ENCODE measurements at places on chromosomes 16 and 17.

DNA sequence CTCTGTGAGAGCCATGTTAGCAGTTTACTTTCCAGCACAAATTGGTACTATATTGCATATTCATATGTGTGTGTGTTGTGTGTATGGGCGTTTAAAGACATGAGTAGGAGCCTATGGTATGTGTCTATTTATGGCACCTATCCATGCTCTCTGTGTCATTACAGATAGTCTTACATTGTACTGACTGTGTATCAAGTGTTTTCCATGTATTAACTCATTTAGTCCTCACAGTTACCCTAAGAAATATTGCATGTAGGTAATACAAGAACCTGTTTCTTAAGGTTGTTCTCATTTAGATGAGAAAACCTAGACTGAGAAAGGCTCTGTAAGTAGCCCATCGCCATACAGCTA, 1.6 kb downstream of the ALG1 start:
- no peaks in the 10 kb centered on the region for H3K27me3 ChIP-seq
- no peak overlapping the region for H3K4me3 ChIP-seq
- no peak for DNase-seq
- H3K36me3 ChIP-seq = peaks cover 35% of the 10 kb centered on the region

DNA sequence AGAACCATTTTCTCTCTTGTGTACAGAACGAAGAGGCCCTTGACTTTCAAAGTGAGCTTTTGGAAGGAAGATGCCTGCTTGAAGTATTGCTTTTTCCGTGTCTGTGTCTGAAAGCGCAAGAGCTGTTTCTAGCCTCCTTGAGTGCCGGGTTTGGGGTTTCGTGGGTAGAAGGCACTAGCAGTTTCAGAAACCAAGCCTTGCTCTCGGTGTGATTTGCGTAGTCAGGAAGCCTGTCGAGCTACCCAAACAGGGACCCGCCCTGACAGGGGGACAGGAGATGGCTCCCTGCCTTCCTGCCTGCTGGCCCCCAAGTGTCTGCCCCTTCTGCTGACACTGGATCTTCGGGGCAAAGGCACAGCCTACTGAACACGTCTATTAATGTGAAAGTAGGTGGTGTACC, 322.0 kb downstream of the MAF start:
- H3K27ac ChIP-seq = no peak overlapping the region
- DNase-seq = no peak
- no peak overlapping the region for H3K4me3 ChIP-seq
- no peaks in the 10 kb centered on the region for H3K27me3 ChIP-seq

DNA sequence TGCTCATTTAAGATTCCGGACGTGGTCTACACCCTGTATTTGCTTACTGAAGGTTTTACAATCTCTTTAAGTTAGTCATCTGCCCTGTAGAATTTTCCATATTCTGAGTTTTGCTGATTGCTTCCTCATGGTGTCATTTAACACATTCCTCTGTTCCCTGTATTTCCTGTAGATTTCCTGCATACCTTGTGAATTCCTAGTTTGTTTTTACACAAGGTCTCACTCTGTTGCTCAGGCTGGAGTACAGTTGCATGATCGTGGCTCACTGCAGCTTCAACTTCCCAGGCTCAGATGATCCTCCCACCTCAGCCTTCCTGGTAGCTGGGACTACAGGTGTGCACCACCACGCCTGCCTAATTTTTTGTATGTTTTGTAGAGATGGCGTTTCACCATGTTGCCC, 66.8 kb downstream of the CMIP start:
- no peaks in the 10 kb centered on the region for H3K27me3 ChIP-seq
- peaks cover 26% of the 10 kb centered on the region for H3K4me1 ChIP-seq
- H3K36me3 ChIP-seq = no peaks in the 10 kb centered on the region
- no peak overlapping the region for H3K4me3 ChIP-seq

- H3K4me3 ChIP-seq = no peak overlapping the region
- no peak overlapping the region for H3K27ac ChIP-seq
- no peak for DNase-seq
Observed at GRCh38 chr17:37116671-37117185, 168.0 kb downstream of the AATF start.

GRCh38 chr17:81049973-81050551, 15.1 kb downstream of the BAIAP2 start:
- H3K4me3 ChIP-seq = peak overlapping the region; percentile 21
- H3K36me3 ChIP-seq = peaks cover 19% of the 10 kb centered on the region
- no peaks in the 10 kb centered on the region for H3K27me3 ChIP-seq
- peak; percentile 91 for DNase-seq
- peak overlapping the region; percentile 86 for H3K27ac ChIP-seq

GRCh38 chr16:74101379-74102137, 195.1 kb upstream of the PSMD7 start:
- no peak overlapping the region for H3K27ac ChIP-seq
- H3K27me3 ChIP-seq = no peaks in the 10 kb centered on the region
- H3K4me3 ChIP-seq = no peak overlapping the region

- H3K36me3 ChIP-seq = peaks cover 10% of the 10 kb centered on the region
- no peak for DNase-seq
- H3K4me1 ChIP-seq = peaks cover 16% of the 10 kb centered on the region
- H3K4me3 ChIP-seq = no peak overlapping the region
Observed at GRCh38 chr16:88378836-88379693, 3.7 kb upstream of the ZNF469 start.

DNA sequence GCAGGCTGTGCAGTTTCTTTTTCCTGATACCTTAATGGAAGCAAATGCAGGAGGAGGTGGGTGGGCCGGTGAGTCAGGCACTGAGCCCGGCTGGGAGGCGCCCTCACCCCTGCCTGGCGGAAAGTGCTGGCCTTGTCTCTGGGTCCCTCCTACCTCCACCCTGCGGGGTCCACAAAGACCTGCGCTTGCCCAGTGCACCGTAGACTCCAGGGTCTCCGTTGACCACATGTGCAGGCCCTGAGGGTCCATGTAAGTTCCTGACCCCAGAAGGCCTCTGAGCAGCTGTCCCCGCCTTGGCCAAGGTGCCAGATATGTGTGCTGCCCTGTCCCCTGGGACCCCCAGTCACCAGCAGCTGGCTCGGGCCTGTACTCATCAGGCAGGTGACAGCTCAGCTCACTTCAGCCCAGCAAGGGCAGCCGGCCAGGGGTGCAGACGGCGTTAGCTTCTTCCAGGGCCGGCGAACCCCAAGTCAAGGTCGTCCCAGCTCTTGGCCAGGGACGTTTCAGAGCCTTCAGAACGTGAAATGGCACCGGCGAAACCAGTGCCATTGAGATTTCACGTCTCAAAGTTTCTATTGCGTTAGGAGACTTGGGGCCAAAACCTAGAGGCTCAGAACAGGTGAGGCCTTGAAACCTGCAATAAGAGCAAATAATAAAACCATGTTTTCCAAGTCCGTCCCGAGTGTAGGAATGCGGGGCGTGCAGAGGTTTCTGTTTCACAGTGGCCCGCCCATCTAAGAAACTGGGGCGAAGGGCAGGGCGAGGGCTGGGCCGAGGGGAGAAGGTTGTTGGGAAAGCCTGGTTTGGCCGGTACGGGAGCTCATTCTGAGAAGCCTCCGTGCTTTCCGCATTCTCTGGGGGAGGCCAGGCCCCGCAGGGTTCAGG, 12.1 kb downstream of the METRNL start:
- no peaks in the 10 kb centered on the region for H3K27me3 ChIP-seq
- H3K27ac ChIP-seq = no peak overlapping the region
- H3K4me1 ChIP-seq = peaks cover 11% of the 10 kb centered on the region
- peaks cover 89% of the 10 kb centered on the region for H3K36me3 ChIP-seq

DNA sequence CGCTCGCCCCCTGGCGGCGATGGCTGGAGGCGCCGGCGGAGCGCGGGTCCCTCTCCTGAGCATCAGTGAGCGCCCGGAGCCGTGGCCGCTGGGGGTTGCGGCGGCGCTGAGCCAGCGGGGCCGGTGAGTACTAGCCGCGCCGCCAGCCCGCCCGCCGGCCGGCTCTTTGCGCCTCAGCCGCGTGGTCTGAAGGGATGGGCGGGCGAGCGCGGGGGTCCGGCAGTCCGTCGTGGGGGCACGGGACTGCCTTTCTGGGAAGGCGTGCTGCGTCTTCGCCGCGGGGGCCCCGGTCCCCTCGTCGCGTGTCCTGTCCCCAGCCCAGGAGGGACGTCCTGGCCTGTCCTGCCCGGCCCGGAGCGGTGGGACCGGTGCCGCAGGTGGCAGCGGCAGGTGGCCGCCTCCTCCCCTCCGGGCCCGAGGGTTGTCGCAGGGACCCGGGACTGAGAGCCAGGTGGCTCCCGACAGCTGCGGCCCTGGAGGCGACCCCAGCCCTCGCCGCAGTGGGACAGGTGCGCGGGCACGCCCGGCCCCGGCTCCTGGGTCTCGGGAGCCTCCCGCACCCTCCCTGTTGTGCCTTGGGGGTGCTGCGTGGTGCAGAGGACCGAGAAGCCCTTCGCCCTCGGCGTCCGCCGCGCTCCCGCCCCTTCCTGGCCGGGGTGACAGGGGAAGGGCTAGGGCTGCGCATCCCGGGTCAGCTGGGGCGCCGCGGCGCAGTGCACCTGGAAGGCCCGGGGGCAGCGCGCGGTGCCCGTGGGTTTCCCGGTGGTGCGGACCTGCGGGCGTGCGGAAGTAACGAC, at the start of gene SPECC1:
SPECC1 (plus strand) TSS at position 58 of the 797 bp plus-strand sequence. CDS start 87,293 bp downstream, outside the sequence.
- peaks cover 50% of the 10 kb centered on the region for H3K27me3 ChIP-seq
- peak; percentile 78 for DNase-seq
- no peak within 1 kb of the TSS for H3K27ac ChIP-seq
- no peaks in the 10 kb centered on the region for H3K36me3 ChIP-seq
- H3K4me1 ChIP-seq = peaks cover 18% of the 10 kb centered on the region

DNA sequence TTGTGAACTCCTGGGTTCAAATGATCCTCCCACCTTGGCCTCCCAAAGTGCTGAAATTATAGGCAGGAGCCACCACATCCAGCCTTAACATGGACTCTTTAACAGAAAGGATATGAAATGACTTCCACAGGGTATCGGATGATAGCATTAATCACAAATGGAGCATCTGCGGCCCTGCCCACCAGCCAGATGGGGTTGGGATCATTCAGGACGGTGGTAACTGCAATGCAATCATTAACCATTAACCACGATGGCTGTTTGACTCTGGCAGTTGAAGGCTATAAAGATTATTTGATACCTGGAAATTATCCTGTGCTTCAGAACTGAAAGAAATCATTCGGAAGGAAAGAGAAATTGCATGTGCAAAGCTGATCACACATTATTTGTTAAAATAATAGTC, 5.3 kb upstream of the CHST5 start:
- H3K27ac ChIP-seq = no peak overlapping the region
- H3K27me3 ChIP-seq = no peaks in the 10 kb centered on the region
- no peak overlapping the region for H3K4me3 ChIP-seq
- DNase-seq = no peak
- H3K4me1 ChIP-seq = no peaks in the 10 kb centered on the region

- H3K4me1 ChIP-seq = no peaks in the 10 kb centered on the region
- H3K27ac ChIP-seq = no peak overlapping the region
- H3K36me3 ChIP-seq = peaks cover 28% of the 10 kb centered on the region
- H3K4me3 ChIP-seq = no peak overlapping the region
- DNase-seq = no peak
- H3K27me3 ChIP-seq = no peaks in the 10 kb centered on the region
Observed at GRCh38 chr16:23394141-23394831, 58.7 kb downstream of the COG7 start.

DNA sequence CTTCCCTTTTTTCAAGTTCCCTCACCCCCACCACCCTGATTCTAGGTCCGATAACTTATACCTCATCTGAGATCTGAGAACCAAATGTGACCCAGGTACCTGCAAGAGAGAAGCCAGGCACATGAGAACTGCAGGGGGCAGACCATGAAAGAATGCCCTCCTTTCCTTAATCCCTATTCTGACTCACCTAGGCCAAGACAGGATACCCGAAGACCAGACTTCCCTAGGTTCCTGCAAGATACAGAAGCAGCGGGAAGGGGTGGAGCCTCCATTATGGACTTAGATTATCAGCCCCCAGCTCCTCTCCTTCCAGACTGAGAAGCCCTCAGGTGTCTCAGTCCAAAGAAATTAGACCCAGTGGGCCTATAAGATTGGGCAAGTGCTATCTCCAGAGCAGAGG, 2.1 kb downstream of the KCNAB3 start:
- H3K4me3 ChIP-seq = no peak overlapping the region
- no peaks in the 10 kb centered on the region for H3K27me3 ChIP-seq
- H3K27ac ChIP-seq = no peak overlapping the region
- peaks cover 10% of the 10 kb centered on the region for H3K4me1 ChIP-seq
- no peak for DNase-seq
- peaks cover 15% of the 10 kb centered on the region for H3K36me3 ChIP-seq

DNA sequence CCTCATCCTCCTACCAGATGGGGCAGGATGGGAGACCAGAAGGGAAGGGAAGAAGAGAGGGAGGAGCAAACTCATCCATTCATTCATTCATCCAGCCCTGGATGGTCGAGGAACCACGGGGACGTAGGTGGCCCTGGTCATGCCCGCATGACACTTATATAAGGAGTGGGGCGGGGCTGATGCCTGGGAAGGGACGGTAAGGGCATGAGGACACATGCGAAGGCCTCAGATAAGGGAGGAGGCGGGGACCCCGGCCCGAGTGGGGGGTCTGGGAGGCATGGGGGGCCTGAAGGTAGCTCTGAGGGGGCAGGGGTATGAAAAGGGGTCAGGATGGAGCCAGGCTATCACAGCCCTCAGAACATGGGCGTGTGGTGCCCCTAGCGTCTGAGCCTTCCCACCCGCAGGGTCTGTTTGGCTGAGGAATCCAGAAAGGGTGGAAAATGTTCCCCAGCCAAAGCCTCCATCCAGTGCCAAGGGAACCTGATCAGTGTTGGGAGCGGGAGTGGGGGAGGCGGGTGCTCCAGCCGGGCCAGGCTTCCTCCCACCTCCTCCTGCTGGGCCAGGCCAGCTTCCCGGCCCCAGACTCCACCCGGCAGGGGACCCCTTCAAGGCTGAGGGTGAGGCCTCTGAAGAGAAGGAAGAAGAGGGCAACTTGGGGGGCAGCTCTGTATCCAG, 17.6 kb upstream of the CD79B start:
- 0 out of 2 replicates have a peak, but pooled peaks cover 3% of the 10 kb centered on the region for H3K4me1 ChIP-seq
- no peaks in the 10 kb centered on the region for H3K27me3 ChIP-seq
- no peak overlapping the region for H3K27ac ChIP-seq
- DNase-seq = no peak

DNA sequence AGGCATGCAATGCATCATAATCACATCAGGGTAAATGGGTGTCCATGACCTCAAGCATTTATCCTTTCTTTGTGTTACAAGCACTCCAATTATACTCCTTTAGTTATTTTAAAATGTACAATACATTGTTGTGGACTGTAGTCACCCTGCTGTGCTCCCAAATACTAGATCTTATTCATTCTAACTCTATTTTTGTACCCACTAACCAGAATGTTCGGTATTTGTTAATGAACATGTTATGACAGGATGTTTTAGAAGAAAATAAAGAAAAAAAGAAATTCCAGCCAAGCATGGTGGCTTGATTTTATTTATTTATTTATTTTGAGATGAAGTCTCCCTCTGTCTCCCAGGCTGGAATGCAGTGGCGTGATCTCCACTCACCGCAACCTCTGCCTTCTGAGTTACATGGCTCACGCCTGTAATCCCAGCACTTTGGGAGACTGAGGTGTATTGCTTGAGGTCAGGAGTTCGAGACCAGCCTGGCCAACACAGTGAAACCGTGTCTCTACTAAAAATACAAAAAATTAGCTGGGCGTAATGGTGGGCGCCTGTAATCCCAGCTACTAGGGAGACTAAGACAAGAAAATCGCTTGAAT, 1.8 kb upstream of the NDE1 start:
- H3K27ac ChIP-seq = peak overlapping the region; percentile 94
- peak; percentile 95 for DNase-seq
- no peaks in the 10 kb centered on the region for H3K27me3 ChIP-seq
- peaks cover 23% of the 10 kb centered on the region for H3K36me3 ChIP-seq
- H3K4me3 ChIP-seq = no peak overlapping the region

All from SJSA1 (cell line).